ENCODE measurements at places on chromosomes 3 and 15.

DNA sequence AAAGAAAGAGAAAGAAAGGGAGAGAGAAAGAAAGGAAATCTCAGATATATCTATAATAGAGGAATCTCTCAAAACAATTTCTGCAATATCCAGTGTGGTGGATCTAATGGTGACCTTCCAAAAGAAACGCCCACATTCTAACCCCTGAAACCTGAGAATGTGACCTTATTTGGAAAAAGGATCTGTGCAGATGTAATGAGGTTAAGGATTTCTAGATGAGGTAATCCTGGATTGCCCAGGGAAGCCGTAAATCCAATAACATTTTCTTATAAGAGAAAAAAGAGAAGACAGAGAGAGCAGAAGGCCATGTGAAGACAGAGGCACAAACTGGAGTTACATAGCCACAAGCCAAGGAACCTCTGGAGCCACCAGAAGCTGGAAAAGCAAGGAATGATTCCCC, 307.6 kb downstream of the ZBTB20 start:
- DNase-seq = no peak

DNA sequence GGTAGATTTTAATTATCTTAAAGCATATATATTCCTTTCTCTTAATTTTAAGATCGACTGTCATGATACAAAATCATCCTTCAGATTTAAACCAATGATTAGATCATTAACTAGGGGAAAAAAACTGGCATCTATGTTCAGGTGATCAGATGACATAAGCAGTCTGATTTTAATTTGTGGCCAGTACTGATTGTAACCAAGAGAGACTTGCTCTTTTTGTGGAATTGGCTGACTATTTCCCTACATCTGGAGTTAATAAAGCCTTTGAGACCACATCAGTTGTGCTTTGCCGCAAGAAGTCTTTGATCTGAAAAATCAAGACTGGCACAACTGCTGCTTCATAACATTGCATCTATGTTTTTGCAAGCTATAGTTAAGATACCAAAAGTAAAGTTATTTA, 148.4 kb upstream of the CGNL1 start:
- DNase-seq = peak; percentile 80

- DNase-seq = no peak
These were observed 77.2 kb downstream of the IL1RAP start for GRCh38 chr3:190591080-190591479.

- no peak for DNase-seq
These were observed 5.3 kb upstream of the MTFMT start for GRCh38 chr15:65034719-65035118.

- peak; percentile 31 for DNase-seq
These were observed 1.4 kb downstream of the FOXP1 start for GRCh38 chr3:71582036-71582611.

GRCh38 chr3:60192297-60193114, 1058.7 kb downstream of the FHIT start:
- DNase-seq = no peak

DNA sequence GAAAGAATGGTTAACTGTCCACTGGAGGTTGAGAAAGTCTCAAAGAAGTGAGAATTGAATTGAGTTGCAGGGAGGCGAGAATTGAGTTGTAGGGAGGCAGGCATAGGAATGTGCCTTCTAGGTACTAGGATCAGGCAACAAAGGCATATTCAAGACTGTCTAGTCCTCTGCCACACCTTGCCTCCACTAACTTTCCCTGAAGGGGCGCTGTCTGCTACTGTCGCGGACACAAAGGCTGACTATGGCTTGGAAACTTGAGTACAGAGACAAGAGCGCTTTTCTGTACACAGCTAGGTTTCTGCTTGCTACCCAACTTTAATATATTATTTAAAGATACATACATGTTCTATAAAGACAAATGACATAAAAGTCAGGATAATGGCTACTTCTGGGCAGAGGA, 10.4 kb upstream of the FBXL22 start:
- DNase-seq = no peak

GRCh38 chr15:60411774-60412425, 14.1 kb upstream of the ANXA2 start:
- no peak for DNase-seq

DNA sequence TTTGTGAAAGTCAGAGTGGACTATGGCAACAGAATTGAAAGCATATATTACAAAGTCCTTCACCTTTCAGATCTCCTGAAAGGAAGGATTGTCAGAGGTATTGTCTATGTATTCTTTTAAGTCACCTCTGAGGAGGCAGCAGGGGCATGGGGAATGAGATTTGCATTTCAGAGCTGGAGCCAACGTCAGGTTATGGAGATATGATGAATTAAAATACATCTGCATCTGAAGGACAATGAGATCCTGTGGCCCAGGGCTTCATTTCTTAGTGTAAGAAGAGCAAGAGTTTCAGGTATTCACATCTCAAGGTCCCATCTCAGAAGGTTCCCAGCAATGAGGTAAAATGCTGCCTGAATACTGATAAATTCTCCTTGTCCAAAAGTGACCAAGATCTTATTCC, 695.8 kb downstream of the TUSC7 start:
- DNase-seq = no peak

- peak; percentile 65 for DNase-seq
These were observed 72.8 kb upstream of the AADACL2 start for GRCh38 chr3:151660885-151661284.

DNA sequence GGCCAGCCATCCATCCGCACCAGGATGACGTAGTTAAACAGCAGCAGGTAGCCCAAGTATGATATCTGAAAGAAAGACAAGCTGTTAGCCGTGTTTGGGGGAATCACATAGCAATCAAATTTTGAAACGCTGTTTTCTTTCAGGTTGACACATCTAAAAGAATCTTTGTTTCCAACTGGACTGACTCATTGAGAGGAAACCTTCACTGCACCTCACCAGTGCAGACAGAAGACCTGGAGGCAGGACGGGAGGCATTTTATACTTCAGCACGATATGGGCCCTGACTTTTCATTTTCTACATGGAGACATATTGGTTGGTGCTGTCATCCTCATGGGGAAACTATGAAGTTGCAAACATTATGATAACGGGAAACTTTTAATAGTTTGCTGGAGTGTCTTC, 44.2 kb upstream of the MTMR10 start:
- DNase-seq = peak; percentile 12

- peak; percentile 19 for DNase-seq
These were observed 532 bp downstream of the B4GALT4 start for GRCh38 chr3:119240101-119240590.

GRCh38 chr15:89633585-89633984, 21.7 kb downstream of the KIF7 start:
- no peak for DNase-seq

- no peak for DNase-seq
These were observed 82.7 kb downstream of the MYRIP start for GRCh38 chr3:39892068-39892467.

- peak; percentile 69 for DNase-seq
These were observed 57.7 kb downstream of the PRTG start for GRCh38 chr15:55685286-55685685.

DNA sequence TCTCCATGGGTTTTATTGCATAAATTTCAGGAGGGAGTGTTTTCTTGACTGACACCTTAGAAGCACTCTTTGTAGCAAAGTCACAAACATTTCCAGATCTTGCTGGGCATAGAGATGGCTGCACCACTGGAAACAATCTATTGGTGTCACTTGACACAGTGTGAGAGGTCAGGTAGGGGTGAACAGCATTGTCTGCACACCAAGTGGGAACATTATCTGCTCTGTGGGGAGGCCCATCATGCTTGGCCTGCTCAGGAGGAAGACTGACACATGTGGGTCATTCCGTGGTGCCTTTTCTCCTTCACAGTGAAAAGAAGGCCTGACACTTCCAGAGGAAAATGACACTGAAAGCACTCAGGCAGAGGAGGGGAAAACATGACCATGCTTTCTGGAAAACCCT, 149.9 kb upstream of the GALNT15 start:
- no peak for DNase-seq

GRCh38 chr15:78291698-78292097, 7.7 kb downstream of the SKIC8 start:
- no peak for DNase-seq

DNA sequence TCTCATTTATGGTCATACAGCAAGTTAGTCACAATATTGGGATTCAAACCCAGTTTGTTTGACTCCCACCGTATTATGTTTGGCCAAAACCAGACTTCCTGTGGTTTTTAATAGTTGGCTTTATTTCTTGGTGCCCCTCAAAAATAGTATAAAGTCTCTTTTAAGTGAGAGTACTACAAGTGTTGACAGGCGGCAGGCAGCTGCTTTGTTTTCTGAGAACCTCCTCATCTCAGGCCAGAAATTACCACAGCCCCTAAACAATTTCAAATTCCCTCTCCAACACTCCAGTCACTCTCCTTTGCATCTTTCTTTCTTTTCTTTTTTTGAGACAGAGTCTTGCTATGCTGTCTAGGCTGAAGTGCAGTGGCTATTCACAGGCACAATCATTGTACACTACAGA, 121.5 kb downstream of the POLR2M start:
- DNase-seq = no peak

DNA sequence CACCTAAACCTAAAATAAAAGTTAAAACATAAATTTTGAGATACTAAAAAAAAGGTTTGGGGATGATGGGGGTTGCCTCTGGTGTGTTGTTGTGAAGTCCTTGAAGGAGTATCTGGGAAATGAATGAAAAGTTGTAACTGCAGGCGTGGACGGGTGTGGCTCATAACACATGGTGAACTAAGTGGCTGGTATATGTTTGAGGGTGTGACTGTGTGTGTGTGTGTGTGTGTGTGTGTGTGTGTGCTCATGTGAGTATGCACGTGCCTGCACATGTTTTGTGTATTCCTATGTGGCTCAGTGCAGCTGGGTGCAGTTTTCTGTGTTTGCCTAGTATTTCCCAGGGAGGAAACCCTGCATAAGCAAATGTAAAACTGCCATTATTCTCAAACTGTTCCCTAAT, 229.9 kb upstream of the TRIM42 start:
- no peak for DNase-seq

DNA sequence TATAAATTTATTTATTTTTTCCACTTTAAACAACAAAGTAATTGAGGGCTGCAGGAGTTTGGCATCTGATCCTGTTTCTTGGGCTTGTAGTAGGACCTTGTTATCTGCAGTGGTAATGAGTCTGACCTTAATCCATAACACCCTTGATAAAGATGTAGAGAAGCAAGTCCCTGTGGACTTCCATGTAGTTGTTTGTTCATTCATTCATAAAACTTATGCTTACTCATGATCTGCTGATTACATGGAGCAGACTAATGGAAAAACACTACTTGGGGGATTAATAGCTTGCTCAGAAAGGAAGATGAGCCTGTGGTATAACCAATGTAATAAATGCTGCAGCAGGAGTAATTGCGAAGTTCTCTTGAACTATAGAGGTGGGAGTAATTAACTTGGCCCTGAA, 271.5 kb upstream of the TBL1XR1 start:
- peak; percentile 82 for DNase-seq

GRCh38 chr3:169356284-169356955, 307.1 kb downstream of the MECOM start:
- no peak for DNase-seq

DNA sequence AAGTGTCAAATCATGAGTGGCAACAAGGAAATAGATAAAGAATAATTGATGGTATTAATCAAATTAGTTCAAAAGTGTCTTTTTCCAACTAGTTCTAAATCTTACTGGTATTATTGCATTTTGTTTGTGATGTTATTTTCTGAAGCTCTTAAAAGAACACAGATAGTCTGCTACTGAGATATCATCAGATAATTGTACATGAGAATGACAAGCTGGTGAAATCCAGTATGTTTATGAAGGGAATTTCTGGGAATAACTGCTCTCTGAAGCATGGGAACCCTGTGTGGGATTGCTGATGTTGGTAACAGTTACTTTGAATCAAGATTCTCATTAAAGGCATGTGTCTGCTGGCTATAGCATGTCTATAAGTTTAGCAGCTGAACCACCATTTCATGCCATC, 190.3 kb upstream of the CDIN1 start:
- DNase-seq = no peak

- DNase-seq = no peak
These were observed 285.6 kb upstream of the ARHGEF26 start for GRCh38 chr3:153835540-153835939.

DNA sequence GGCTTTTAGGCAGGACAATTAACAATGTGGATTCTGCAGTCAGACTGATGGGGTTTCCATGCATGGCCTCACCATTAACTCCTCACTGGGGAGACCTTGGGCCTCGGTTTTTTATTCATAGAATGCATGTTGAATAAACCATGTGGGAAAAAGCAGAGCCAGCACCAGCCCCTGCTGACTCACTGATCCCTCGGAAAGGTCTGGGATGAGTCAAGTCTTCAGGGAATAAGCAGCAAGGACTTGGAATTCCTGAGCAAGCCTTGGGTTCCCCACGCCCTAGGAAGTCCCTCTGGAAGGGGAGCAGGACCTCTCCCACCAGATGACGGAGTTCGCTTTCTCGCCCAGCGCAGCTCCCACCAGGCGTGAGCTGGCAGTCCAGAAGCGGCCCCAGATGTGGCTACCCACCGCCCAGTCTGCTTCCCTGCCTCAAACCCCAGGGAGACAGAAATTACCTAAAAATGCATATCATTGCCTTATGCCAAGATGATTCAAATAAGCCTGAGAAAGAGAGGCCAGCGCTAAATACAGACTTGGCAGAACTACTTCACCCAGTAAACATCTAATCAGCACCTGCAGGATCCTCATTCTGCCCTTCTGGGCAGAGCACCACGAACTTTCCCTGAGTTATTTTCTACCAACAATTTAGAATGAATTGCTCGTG, 45.4 kb downstream of the BTD start:
- peak; percentile 100 for DNase-seq

GRCh38 chr3:175304404-175304803, 445.3 kb downstream of the NAALADL2 start:
- DNase-seq = no peak

DNA sequence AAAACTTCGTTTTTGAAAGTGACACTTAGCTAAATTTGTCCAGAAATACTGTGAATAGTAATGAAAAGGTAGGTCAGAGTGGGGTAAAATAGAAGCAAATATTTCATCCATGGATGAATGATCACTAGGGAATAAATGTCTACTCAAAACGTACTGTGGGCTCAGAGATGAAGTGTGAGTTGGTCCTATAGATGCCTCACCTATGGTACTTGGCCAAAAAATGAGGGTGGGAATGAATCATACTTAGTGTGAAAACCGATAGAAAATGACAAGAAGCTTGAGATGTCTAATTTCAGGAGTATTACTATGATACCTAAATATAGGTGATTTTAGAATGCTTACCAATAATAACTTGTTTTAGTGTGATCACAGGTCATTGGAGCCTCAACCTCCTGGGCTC, 155.9 kb downstream of the GMNC start:
- DNase-seq = no peak

- no peak for DNase-seq
These were observed 44.6 kb upstream of the PGPEP1L start for GRCh38 chr15:99052205-99052604.

- peak; percentile 99 for DNase-seq
These were observed 42.1 kb downstream of the CORO2B start for GRCh38 chr15:68620721-68621527.

GRCh38 chr3:16511681-16512434, 1.6 kb downstream of the RFTN1 start:
- peak; percentile 87 for DNase-seq
